Activated CD4-positive, alpha-beta memory T cell treated with anti-CD3 and anti-CD28 coated beads for 36 hours (primary cell): ENCODE measurements at places on chromosomes 1 and 21. TPM values are rescaled to one million over a fixed set of nuclear protein-coding genes. Genes with fewer than 3 reads are reported as not detected.

DNA sequence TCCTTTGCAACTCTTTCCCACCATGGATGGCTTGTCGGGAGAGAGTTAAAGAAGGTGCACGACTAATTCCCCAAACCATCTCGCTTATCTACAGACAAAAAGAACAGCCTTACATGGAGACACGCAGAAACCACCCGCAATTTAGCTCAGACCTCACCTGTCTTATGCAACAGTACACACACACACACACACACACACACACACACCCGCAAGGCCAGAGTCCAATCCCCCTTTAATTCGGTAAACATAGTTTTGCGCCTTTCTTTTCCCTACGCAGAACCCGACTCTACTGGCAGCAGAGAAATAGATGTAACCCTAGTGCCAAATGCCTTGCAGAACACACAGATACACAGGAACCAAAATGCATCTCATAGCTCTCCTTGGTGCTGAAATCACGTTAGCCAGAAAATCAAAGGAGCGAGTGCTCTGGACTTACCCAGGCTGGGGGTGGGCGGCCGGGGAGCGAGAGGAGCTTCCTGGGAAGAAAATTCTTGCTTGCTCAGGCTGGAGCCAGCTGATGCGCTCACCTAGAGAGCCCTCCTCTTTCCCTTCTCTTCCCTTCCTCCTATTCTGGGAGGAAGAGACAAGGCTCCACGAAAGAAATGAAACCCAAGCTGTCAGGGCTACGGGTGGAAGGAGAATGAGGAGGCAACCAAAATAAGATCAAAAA, 470 bp downstream of the TNR start:
- H3K27ac ChIP-seq: no peak overlapping the region
- DNase-seq: no peak
- H3K4me1 ChIP-seq: peaks cover 2% of the 10 kb centered on the region
- H3K4me3 ChIP-seq: no peak overlapping the region

DNA sequence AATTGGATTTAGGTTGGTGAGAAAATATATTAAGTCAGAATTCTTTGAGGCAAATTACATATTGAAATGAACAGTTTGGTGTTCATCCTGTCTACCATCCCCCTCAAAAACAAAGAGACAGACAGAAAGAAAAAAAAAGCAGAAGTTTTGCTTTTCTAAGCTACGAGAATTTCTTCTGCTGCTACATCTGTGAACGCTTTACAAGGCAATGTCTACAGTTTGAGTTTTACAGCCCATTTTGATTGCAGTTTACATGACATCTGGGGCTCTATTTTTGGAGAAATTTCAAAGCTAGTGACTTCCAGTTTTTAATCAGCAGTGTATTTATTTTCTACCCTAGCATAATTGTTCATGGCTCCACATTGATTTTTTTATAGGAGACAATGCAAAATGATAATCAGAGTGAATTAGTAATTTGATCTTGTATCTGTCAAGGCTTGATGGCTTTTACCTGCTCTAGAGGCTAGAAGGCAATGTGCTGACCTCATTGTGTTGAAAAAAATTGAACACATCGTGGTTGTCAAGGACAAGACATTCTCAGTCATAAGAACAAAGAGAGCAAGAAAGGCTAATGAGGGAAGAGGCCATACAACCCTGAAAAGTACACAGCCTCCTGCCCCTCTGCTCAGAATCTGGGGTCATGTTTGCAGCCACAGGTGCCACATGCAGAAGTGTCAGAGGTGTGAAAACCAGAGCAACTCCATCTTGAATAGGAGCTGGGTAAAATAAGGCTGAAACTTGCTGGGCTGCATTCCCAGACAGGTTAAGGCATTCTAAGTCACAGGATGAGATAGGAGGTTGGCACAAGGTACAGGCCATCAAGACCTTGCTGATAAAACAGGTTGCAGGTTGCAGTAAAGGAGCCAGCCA, 201.0 kb upstream of the CAMK1G start:
- H3K4me3 ChIP-seq: no peak overlapping the region
- H3K27me3 ChIP-seq: no peaks in the 10 kb centered on the region
- DNase-seq: no peak
- H3K36me3 ChIP-seq: no peaks in the 10 kb centered on the region

GRCh38 chr1:207288315-207288714, 33.2 kb upstream of the CD55 start:
- no peak overlapping the region for H3K4me3 ChIP-seq
- H3K36me3 ChIP-seq: peaks cover 6% of the 10 kb centered on the region
- peaks cover 6% of the 10 kb centered on the region for H3K4me1 ChIP-seq
- no peak for DNase-seq

DNA sequence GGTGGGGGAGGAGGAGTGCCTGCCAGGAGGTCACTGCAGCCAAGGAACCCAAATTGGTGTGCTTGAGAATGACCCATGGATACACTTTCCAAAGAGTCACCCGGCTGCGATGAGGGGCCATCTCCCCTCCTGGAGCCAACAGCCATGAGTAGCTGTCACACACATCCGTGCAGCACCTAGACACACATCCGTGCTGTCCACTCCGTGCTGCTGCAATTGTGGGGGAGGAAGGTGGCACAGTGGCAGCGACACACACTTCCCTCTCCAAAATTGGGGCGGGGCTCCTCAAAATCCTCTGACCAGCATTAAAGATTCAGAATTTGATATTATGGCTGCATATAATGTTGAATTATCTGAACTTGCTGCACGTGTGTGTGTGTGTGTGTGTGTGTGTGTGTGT, 15.8 kb downstream of the TP73 start:
- H3K27me3 ChIP-seq: peaks cover 7% of the 10 kb centered on the region
- no peak for DNase-seq
- H3K27ac ChIP-seq: no peak overlapping the region

ERO1B gene
- 2.9 TPM for total RNA-seq

AJAP1 gene
- total RNA-seq: not detected

PGLYRP4 gene
- not detected for total RNA-seq
